SK-N-SH (cell line): ENCODE measurements at places on chromosomes 16 and 17. TPM values are rescaled to one million over a fixed set of nuclear protein-coding genes. Genes with fewer than 3 reads are reported as not detected.
A peak's percentile ranks its signal among the peaks of the same experiment; 100 is the strongest.

Gene TNFRSF17
- 0.08 TPM in 1 of 2 replicates, not detected in the other for polyA plus RNA-seq

GRCh38 chr16:102060-102855 is 24.2 kb downstream of the MPG start:
- H3K27ac ChIP-seq: no peak overlapping the region
- H3K4me1 ChIP-seq: no peaks in the 10 kb centered on the region
- no peak for DNase-seq
- no peaks in the 10 kb centered on the region for H3K27me3 ChIP-seq

DNA sequence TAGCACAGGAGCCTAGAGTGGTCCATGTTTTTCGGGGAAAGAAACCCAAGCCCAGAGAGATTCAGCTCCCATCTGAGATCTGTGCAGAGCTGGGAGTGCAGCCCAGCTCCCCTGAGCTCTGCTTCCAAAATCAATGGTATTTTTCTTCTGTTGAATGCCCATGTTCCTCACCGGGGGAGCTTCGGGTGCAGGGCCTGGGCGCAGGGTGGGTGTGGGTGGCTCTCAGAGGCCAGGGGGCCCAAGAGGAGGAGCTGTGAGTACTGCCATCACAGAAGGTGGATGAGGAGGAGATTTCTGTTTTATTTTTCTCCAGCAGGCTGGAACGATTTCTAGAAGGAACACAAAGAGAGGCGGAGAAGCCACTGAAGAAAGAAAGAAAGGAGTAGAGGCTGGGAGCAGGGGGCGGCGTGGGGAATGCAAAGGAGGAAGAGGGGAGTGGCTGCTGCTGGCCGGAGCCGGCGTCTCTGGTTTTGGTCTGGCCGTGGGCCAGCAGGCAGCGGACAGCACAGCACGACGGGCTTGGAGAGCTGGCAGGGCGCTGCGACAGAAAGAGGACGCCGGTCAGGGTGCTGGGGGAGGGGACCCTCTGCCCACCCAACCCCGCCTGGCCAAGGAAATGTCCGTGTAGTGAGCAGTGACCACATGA is 76.2 kb upstream of the KSR1 start:
- peaks cover 23% of the 10 kb centered on the region for H3K4me1 ChIP-seq
- H3K4me3 ChIP-seq: peak overlapping the region; percentile 42; the same call in 1 of the 2 replicates
- no peaks in the 10 kb centered on the region for H3K36me3 ChIP-seq
- DNase-seq: peak; percentile 80

DNA sequence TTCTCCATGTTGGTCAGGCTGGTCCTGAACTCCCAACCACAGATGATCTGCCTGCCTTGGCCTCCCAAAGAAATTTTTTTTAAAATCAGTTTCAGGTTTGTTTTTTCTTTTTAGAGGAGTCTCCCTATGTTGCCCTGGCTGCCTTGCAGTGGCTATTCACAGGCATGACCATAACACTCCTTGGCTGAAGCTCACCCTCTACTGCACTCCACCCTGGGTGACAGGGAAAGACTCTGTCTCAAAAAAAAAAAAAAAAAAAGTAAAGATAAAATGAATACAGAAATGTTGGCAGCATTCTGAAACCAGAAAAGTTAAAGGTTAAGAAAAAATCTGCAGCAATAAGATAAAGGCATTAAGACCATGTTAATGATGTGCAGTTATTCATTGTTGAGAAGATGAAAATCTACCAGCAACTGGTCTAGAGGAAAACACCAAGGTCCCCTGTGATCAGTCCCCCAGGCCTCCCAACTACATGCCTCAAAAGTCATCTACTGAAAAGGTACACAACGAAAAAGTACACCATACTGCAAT is 15.1 kb downstream of the YWHAE start:
- H3K36me3 ChIP-seq: peaks cover 10% of the 10 kb centered on the region
- H3K4me1 ChIP-seq: no peaks in the 10 kb centered on the region
- H3K4me3 ChIP-seq: no peak overlapping the region

DNA sequence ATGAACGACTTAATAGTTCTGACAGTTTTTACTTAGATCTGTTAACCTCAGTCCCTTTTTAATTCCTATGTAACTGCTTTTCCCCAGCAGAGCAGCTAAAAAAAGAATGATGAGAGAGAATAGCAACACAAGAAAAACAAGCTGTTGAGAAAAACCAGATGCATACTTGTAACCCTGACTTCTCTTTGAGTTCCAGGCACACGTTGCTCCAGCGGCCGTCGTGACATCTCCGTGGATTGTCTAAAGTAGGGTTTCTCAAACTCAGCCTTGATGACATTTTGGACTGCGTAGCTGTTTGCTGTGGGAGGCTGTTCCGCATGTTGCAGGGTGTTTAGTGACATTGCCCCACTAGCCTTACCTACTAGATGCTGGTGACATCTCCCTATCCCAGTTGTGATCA is 324.0 kb downstream of the SNX29 start:
- H3K36me3 ChIP-seq: no peaks in the 10 kb centered on the region
- no peak overlapping the region for H3K4me3 ChIP-seq
- no peak overlapping the region; the same call in none of the 2 replicates for H3K27ac ChIP-seq
- H3K27me3 ChIP-seq: no peaks in the 10 kb centered on the region

GRCh38 chr17:19270704-19271611 is 33.8 kb downstream of the EPN2 start:
- H3K4me1 ChIP-seq: no peaks in the 10 kb centered on the region
- no peak overlapping the region; the same call in 1 of the 2 replicates for H3K27ac ChIP-seq
- no peaks in the 10 kb centered on the region for H3K27me3 ChIP-seq
- DNase-seq: no peak

GRCh38 chr16:57175896-57176295 is 9.9 kb downstream of the PSME3IP1 start:
- peaks cover 28% of the 10 kb centered on the region for H3K36me3 ChIP-seq
- H3K27ac ChIP-seq: peak overlapping the region; percentile 29; the same call in 1 of the 2 replicates
- no peak for DNase-seq
- no peak overlapping the region for H3K4me3 ChIP-seq
- no peaks in the 10 kb centered on the region for H3K27me3 ChIP-seq

- H3K27ac ChIP-seq: no peak overlapping the region
- H3K27me3 ChIP-seq: no peaks in the 10 kb centered on the region
- H3K4me3 ChIP-seq: no peak overlapping the region
- peaks cover 14% of the 10 kb centered on the region; the same call in 1 of the 2 replicates for H3K4me1 ChIP-seq
- DNase-seq: no peak
These were observed 11.6 kb downstream of the IL34 start for GRCh38 chr16:70657956-70658355.

Gene KRT17
- 0.19 and 0.39 TPM in 2 replicates for polyA plus RNA-seq

DNA sequence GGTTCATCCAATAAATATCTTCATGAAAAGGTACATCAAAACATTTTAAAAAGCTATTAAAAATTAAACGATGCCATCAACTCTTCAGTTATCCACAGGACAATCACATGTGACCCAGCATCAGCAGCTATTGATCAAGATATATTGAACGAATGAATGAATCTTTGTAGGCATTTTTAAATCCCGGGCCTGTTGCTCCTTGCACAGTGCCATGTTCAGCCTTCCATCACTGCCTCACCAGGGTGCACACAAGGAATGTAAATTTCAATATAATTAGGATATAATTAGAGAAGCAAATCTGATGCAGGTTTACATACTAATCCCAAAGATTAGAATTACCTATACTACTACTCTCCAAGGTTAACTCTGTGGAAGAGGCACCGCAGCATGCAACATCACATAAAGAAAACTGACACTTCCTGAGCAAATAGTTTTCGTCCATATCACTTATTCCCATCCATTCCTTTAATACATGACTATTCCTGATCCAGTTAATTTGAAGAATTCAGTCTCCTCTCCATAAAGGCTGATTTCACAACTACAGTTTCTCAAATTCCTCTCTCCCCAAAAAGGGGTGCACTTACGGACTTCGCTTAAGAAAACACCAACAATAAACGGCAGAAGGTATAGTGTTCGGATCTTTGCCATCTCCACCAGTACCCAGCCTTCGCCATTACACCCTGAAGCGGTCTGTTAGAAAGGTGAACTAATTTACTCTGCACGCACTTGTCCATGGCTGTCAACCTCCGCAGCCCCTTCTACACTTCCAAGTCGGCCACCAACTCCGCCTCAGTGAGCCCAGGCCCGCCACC is 938 bp downstream of the NCOR1 start:
- peaks cover under 1% of the 10 kb centered on the region for H3K36me3 ChIP-seq
- H3K4me3 ChIP-seq: peak overlapping the region; percentile 81
- no peak for DNase-seq
- H3K27me3 ChIP-seq: no peaks in the 10 kb centered on the region
- peaks cover 13% of the 10 kb centered on the region; the same call in 1 of the 2 replicates for H3K4me1 ChIP-seq
- H3K27ac ChIP-seq: peak overlapping the region; percentile 92

Gene PRSS33
- polyA plus RNA-seq: not detected in 2 replicates

Gene HAS3
- 38.7 and 52.4 TPM in 2 replicates for polyA plus RNA-seq

DNA sequence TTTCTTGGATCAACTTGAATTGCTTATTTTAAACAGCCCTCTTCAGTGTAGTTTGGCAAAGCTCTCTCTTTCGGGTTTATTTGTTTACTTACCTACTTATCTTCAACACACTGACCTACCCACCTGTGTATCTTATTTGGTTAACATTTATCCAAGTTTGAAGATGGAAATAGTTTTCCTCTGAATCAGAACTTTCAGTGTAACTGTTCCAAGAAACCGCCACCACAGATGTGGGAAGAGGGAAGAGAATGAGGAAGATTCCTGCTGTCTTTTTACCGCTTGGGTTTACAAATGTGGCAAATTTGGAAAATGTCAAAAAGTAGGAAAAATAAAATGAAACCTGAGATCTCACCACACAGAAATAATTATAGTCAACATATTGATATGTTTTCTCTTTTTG is 115.8 kb downstream of the MSI2 start:
- no peaks in the 10 kb centered on the region for H3K27me3 ChIP-seq
- H3K4me1 ChIP-seq: peaks cover 38% of the 10 kb centered on the region
- no peak overlapping the region for H3K4me3 ChIP-seq
- no peak overlapping the region for H3K27ac ChIP-seq
- DNase-seq: no peak
- H3K36me3 ChIP-seq: no peaks in the 10 kb centered on the region; the same call in 1 of the 2 replicates

- no peaks in the 10 kb centered on the region for H3K4me1 ChIP-seq
- H3K36me3 ChIP-seq: no peaks in the 10 kb centered on the region
- DNase-seq: no peak
- peaks cover 66% of the 10 kb centered on the region for H3K27me3 ChIP-seq
- no peak overlapping the region for H3K27ac ChIP-seq
These were observed 161.7 kb downstream of the IRF8 start for GRCh38 chr16:86060381-86061317.

DNA sequence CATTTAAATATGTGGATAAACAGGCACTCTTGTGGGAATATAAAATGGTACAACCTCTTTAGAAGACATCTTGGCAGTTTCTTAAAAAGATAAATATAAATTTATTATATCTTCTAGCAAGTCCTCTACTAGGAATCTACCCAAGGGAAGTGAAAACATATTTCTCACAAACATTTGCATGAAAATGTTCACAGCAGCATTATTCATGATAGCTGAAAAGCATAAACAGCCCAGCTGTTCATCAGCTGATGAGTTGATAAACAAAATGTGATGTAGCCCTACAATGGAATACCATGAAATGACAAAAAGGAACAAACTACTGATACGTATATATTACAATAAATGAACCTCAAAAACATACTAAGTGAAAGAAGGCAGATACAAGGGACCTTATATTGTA is 12.0 kb downstream of the DGKE start:
- H3K4me1 ChIP-seq: peaks cover 3% of the 10 kb centered on the region; the same call in 1 of the 2 replicates
- DNase-seq: no peak
- H3K4me3 ChIP-seq: no peak overlapping the region
- no peaks in the 10 kb centered on the region for H3K27me3 ChIP-seq
- H3K36me3 ChIP-seq: peaks cover 39% of the 10 kb centered on the region

Gene PRR11
- polyA plus RNA-seq: 25.8 and 28.4 TPM in 2 replicates

Gene GLYR1
- polyA plus RNA-seq: 40.1 and 45.2 TPM in 2 replicates

DNA sequence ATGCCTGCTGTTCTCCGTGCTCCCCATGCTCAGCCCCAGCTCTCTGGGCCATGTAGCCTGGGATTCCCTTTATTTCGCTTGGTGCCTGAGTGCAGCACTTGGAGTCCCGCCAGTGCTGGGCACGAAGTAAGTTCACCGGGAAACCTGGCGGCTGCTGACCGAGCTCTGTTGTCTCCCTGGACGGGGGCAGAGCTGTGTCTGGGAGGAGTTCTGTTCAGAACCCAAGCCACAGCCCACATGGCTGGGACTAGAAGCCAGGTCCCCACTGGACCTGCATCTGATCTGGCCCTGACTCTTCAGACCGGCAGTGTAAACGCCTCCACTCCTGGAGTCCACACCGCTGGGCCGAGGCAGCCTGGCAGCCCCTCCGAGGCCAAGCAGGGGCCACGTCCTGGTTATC is 37.5 kb upstream of the CIBAR2 start:
- no peak overlapping the region for H3K4me3 ChIP-seq
- DNase-seq: no peak
- no peaks in the 10 kb centered on the region for H3K27me3 ChIP-seq
- H3K36me3 ChIP-seq: no peaks in the 10 kb centered on the region
- H3K4me1 ChIP-seq: peaks cover 6% of the 10 kb centered on the region
- no peak overlapping the region; the same call in 1 of the 2 replicates for H3K27ac ChIP-seq

GRCh38 chr16:79668502-79668901 is 68.0 kb upstream of the MAF start:
- H3K4me3 ChIP-seq: no peak overlapping the region
- no peak for DNase-seq

Gene MRM3
- 16.4 and 17.4 TPM in 2 replicates for polyA plus RNA-seq

Gene MT1F
- polyA plus RNA-seq: 9.5 and 13.0 TPM in 2 replicates

DNA sequence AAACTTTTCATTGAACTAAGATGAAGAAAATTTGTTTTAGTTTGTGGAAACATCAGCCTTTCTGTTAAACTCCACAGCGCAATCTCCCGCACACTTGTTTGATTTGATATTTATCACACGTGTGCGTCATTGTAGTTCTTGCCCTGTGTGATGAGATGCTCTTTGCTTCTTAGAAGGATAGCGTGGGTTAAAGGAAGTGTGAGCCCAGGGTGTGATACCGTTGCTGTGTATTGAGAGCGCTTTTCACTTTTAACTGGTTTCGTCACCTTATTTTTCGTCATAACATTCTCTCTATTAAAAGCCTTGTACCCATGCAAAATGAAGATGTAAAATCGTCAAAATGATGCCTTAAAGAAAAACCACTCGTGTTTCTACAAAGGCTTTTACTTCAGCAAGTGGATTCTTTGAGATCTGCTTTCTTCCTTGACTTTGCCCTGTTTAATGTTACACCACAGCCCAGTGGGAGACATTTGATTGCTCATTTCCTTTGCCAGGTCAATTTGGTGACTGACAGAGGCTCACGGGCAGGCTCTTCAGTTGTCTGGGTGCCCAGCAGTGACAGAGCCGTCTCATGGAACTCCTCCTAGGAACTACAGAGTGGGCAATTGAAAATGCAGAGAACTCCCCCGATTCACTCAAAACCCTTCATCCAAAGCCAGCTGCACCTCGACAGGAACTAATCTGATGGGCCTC is 61.1 kb downstream of the RPA1 start:
- no peak for DNase-seq
- H3K27me3 ChIP-seq: no peaks in the 10 kb centered on the region
- H3K4me1 ChIP-seq: no peaks in the 10 kb centered on the region
- no peak overlapping the region for H3K4me3 ChIP-seq

GRCh38 chr16:46658925-46659324 is 30.1 kb downstream of the VPS35 start:
- no peak overlapping the region for H3K4me3 ChIP-seq

DNA sequence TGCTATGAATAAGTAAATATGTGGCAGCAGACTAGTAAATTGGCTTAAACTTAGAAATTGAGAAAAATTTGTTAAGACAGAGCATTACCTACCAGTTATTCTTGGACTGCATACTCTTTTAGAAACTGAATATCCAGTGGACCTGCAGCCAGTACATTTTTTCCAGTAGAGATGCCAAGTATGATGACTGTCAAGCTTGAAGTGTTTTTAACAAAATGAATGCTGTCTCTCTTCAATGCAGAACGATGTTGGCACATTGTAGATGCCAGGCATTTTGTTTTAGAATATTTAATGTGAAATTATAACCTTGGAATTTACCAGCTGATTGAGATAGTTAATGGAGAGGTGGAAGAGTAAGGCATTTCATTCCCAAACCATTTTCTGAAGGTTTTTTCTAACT is 52.5 kb downstream of the NFAT5 start:
- no peak overlapping the region for H3K4me3 ChIP-seq
- H3K36me3 ChIP-seq: peaks cover 26% of the 10 kb centered on the region
- DNase-seq: no peak
- peak overlapping the region; percentile 5 for H3K27ac ChIP-seq
